Fibroblast of skin of back (primary cell): ENCODE measurements at places on chromosomes 7 and 10.

GRCh38 chr7:124276005-124276622 is 243.2 kb upstream of the TMEM229A start:
- DNase-seq, result peak; percentile 9

DNA sequence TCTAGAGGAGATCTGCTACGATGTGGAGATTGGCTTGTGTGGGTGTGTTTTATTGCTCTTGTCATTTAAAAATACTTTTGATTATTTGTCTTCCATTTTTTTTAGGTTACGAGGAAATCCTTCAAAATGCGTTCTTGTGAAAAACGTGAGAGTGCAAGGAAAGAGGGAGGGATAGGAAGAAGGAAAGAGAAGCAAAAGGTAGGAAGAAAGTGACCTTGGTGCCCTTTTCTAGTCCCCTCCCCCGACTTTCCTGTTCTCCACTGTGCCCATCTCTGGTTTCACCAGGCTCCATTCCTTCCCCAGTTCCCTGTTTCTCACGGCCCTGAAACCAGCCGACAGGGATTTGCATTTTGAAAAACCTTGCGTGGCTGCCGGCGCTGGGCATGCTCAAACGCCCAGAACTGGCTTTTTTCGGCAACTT is 506 bp upstream of the GNAI1 start:
- no peak for DNase-seq

DNA sequence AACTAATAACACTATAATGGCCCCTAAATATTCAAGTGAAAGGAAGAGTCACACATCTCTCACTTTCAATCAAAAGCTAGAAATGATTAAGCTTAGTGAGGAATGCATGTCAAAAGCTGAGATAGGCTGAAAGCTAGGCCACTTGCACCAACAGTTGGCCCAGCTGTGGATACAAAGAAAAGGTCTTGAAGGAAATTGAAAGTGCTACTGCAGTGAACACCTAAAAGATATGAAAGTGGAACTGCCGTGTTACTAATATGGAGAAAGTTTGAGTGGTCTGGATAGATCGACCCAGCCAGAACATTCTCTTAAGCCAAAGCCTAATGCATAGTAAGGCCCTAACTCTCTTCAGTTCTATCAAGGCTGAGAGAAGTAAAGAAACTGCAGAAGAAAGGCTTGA is 12.1 kb upstream of the SNX13 start:
- DNase-seq, result no peak

DNA sequence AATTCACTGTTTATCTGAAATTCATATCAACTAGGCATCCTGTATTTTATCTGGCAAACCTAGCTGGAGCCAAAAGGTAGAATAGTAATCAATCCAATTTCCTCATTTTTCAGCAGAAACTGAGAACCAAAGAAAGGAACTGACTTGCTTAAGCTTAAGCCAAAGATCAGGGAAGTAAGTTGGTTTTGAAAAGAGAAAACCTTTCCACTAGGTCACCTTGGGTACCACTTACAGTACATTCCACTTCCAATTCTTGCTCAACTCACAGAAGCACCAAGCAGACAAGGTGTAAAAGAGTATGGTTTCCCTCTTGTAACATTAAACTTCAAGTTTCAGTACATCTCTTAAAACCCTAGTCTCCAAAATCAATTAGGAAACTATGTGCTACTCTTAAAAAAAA is 79.6 kb downstream of the ZFAND4 start:
- no peak for DNase-seq

GRCh38 chr7:1727079-1727478 is 57.0 kb downstream of the ELFN1 start:
- DNase-seq, result no peak

- DNase-seq, result no peak
Measured at GRCh38 chr7:155917836-155918430, 105.7 kb upstream of the SHH start.
